ENCODE measurements at places on chromosomes 3 and 15. TPM values are rescaled to one million over a fixed set of nuclear protein-coding genes. Genes with fewer than 3 reads are reported as not detected.

DNA sequence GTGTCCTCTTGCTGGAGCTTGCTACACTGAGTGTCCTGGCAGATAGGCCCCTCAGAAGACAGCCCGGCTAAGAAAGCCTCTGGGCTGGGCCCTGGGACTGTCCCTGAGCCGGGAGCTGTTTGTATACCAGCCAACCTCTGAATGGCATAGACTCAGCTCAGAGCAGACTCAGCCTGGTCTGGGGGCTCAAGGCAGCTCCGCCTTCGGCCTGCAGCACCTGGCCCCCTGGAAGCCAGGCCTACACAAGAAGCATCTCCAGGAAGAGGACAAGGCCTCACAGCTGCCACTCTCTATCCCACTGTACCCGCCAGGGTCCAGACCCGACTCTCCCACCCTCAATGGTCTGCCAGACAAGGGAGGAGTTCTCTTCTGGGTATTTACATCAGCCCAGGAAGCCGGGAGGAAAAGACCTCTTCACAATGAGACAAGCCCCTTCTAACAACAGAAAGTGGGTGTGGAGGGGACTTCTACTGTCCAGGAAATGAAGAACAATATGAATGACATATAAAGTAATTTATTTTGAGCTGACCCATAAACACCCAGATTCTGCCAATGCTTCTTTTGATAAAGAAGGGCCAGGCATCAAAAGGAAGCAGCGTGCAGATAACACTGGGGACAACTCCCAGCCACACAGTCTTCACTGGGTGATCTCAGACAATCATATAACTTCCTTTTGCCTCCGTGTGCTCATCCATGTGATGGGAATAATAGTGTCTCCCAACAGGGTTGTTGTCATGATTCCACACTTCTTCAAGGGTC is 110.2 kb downstream of the TPRA1 start:
- no peak for DNase-seq

DNA sequence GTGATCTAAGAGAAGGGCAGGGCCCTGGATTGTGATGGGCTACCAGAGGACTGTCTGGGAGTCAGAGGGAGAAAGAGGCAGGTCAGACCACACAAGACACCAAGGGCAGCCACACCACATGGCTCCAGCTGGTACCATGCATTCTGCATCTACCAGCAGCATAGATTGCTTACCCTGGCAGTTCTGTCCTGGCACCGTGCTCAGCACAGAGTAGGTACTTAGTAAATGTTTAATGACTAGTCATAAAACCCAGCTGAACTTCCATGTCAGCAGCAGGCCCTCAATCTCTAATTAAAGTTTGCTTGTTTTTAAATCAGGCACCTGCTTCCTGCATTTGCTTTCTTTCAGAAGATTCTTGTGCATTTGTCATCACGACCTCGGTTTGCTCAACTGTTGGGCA is 77.3 kb upstream of the ATP2B2 start:
- no peak for DNase-seq

Gene GOLGA6L9
- 6.6 TPM for total RNA-seq

Gene DCLK3
- total RNA-seq: 1.5 TPM

Measured in uterus (tissue), 4 donors.